ENCODE measurements at places on chromosomes 2 and 18.

DNA sequence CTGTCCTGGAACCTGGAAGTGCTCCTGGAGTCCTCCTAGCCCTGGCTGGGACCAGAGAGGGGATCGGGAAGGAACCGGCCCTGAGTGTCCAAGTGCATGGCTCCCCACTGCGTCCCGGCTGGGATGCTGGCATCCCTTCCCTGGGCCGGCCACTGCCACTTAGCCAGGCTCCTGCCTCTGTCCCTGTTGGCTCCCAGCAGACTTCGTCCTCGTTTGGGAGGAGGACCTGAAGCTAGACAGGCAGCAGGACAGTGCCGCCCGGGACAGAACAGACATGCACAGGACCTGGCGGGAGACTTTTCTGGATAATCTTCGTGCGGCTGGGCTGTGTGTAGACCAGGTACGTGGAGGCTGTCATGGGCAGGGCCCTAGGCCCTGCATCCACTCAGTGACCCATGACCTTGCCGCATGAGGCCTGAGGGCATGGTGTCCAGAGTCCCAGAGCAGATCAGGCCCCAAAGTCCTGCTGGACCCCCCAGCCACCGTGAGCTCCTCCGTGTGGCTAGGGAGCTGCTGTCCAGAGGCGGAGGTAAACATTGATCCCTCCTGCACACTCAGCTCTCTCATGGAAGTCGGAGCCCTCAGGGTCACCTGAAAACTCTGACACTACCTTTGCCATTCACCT is 7.1 kb downstream of the ANO7 start:
- no peak for DNase-seq

DNA sequence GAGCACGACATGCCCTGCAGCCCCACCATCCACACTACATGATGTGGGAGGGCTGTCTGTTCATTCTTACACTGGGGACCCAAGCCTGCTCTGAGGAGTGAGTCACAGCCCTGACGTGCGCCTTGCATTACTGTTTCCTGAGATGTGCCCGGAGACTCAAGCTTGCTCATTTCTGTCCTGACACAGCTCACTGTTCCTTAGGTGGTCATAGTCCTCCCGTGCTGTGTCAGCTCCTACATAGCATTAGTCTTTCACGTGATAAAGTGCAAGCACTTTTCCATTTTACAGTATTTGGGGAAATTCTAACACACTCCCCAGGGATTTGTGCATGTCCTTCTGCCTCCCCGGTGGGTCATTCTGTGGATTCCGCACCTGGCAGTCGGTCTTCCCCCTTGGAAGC is 46.2 kb upstream of the TRIM43B start:
- no peak for DNase-seq

DNA sequence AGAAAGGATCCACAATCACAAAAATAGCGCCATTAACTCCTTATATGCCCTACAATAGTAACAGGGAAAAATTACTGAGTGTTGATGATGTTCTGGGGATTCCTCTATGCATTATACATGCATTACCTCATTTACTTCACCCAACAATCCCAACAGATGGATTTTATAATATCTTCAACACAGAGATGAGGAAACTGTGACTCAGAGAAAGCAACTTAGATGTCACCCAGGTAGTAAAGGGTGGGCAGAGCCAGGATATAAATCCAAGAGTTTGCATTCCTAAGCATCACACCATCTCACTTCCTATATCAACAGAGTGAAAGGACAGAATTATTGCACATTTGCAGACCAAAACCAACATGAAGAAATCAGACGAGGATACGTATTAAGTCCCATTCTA is 144.2 kb downstream of the TCF4 start:
- DNase-seq: no peak

DNA sequence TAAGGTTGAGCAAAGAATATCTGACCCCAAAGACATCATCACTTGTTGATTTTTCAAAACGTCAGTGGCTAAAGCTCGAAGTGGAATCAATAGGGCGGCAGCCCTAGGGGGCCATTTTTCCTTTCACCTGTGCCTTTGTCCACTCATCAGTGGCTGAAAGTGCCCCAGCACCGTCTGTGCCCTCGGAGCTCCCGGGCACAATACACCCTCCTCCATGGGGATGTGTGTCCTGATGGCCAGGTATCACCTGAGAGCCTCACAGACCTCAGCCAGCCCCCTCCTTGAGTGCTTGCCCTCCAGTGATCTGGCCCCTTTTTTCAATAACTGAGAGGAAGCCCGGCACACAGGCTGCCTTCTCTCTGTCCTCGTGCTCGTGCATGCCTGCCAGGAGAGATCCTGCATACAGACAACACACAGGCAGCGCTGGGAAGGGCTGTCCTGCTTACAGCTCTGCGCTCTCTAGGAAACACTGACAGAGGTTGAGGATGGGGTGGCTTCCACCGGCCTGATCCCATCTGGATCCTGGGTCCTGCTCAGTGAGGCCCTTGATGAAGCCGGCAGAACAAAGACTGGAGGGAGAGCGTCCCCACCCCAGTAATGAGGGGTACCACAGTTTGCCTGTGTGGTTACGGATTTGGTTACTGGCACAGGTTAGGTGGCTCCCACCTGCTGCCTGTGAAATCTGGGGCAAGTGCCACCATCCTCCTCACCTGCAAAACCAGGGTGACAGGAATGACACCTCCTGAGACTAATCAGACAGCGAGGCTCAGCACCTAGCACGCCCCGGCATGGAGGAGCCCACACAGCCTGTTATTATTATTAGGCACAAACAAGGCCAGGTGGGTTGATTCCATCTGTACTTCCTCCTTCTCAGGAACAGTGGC is 197.5 kb upstream of the RAB6C start:
- no peak for DNase-seq

DNA sequence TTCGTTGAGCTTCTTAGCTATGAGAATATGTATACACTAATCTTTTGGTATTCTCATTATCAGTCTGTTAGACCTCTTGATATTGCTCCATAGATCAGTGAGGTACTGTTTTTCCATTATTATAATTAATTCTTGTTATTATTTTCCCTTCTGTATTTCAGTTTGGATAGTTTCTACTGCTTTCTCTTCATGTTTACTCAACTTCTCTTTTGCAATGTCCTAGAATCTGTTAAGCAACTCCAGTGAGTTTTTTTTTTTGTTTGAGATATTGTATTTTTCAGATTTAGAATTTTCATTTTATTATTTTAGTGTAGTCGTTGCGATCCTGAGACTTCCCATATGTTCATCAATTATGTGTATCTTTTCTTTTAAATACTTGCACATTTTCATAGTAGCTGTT is 260.8 kb downstream of the SETBP1 start:
- no peak for DNase-seq

DNA sequence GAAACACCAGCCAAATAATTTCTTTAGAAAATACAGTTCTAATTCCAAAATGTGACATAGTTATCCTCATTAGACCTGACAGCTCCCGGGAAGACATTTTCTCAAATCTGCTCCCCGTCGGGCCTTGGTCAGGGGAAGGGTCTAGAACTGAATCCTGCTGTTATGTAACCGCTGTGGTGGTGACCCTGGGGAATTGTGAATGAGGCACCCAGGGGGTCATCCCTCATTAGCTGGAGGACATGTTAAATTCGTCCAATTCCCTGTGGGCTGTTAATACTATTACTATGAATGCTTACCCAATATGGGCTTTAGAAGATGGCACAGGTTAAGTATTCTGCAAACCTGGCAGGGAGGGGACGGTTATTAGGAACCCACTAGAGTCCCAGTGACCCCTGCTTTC is 11.8 kb downstream of the CPLX4 start:
- no peak for DNase-seq

GRCh38 chr2:66541646-66542045 is 106.7 kb downstream of the MEIS1 start:
- DNase-seq: no peak

GRCh38 chr18:57780318-57780705 is 22.8 kb downstream of the ATP8B1 start:
- no peak for DNase-seq

DNA sequence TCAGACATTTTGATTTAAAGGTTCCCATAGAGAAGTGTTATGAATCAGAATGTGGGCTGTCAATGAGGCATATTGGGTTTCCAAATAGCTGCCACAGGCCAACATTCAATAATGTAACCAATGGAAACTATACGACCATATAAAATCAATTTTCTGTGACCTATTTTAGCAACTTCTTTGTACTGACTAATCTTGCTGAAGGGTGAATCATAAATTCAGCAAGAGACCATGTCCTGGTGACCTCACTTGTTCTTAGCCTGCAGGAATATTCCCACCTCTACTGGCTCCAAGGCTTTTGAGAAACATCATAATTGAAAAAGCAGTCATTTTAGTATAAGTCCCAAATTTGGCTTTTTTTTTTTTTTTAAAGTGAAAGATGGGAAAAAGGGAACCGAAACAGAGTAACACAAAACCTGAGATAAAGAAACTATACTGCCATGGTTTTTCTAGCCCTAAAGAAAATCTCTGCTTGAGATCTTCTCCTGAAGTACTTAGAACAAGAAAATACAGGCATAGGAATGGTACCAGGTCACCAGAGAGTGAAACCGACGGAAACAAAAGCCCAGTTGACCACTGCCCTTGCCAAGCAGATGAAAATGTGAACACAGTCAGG is 32.1 kb downstream of the PLEKHM3 start:
- no peak for DNase-seq
